ENCODE measurements at places on chromosomes 4 and X. TPM values are rescaled to one million over a fixed set of nuclear protein-coding genes. Genes with fewer than 3 reads are reported as not detected.
A peak's percentile ranks its signal among the peaks of the same experiment; 100 is the strongest.

DNA sequence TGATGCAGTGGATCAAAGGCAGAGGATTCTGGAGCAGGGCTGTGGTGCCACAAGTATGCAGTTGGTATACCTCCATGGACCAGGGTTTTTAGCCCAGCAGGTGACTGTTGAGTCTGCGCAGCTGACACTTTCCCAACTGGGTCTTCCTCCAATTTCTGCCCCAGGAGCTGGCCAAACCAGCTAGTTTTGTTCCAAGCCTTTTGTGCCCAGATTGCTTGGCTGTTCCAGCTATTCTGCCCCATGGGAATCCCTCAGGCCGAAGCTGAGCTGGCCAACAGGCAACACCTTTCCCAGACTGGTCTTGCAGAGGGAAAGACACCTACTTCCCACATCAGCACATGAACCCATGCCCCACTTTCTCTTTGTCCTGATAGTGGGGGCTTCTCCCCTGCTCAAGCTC is 22.8 kb upstream of the ANKRD17 start:
- peak; percentile 45 for DNase-seq

Gene DACH2
- not detected for total RNA-seq

Gene RNF128
- 0.72 TPM for total RNA-seq

DNA sequence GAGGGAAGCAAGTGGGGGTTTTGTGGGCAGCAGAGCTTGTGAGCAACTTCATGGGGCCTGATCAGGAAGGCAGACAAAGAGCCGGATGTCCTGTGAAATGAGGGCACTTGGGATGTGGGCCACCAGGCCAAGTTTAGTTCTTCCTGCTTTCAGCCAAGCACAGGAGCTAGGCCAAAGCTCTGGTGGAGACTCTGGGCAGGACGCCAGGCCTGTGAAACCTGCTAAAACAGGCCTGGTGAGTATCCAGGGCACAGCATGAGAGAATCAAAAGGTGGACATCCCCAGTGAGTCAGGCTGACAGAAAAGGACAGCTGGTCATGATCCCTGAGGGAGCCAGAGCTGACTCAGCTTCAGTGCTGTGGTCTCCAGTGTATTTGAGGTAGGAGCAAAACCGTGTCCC is 95.7 kb downstream of the NPNT start:
- no peak for DNase-seq

- DNase-seq = peak; percentile 94
Observed at GRCh38 chrX:40172401-40173142, 74.8 kb upstream of the BCOR start.

DNA sequence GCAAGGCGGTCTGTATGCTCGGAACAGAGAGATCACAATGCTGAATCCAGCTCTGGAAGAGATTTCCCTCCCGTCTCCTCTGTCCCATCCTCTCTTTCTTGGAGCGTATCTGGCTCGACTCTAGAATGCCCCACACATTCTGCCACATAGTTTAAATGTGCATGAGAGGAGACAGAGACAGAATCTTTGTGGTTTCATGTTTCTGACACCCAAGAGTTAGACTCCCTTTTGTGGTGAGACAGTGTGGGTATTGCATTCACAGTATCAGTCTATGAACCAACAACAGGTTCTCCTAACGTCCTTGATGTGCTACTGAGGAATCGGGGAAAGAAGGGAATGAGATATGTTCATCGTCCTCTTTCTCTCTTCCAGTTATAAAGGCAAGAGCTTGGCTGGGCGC is 25.3 kb downstream of the FAM47E start:
- no peak for DNase-seq

GRCh38 chrX:34918856-34919255 is 23.7 kb upstream of the FAM47B start:
- no peak for DNase-seq

- DNase-seq = no peak
Observed at GRCh38 chr4:144507311-144508101, 138.4 kb upstream of the HHIP start.

DNA sequence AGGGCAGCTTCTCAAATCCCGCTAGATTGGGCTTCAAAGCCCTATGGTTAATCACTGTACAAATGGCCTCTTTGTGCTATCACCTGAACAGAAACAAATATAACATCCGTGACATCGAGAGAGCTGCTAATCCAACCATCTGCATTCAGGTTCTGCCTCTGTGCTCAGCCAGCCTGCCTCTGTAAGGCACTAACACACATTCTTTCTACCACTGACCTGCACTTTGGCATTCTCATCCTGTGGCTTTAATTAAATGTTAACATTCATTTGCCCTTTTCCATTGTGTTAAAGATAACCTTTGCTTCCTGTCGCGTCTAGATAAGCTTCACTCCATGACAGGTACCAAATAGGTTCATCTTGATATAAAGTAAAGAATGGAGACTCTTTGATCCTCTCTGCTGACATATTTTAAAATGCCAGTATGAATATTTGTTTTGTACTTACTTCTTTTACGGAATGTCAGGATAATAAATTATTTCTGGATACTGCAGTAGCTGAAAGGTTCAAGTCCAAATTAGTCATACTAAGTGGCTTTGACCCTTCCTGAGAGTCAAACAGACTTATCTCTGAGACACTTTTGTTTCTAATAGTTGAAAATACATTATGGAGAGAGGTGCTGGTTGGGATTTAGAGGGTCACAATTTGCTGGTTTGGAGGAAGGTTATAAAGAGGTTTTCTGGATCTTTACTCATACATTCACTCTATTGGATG is 505.7 kb downstream of the PACRGL start:
- no peak for DNase-seq

- DNase-seq = no peak
Observed at GRCh38 chrX:71450433-71451106, 82.3 kb upstream of the OGT start.

DNA sequence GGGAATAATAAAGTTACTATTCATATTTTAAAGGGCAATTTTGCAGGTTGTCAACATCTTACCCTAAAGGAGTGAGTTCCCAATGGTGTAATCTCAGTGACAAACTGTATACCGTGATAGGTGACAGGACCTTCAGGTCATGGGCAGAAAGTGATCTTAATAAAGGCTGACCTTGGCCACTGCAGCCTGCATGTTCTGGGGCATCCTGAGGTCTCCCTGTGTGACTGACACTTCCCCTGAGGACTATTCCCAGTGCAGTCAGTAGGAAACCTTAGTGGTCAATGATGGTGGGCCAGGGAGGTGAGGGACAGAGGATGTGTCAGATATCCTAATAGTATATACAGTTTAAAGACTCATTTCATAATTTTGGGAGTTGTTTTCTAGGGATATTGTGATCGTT is 137.2 kb downstream of the SHROOM3 start:
- DNase-seq = no peak

DNA sequence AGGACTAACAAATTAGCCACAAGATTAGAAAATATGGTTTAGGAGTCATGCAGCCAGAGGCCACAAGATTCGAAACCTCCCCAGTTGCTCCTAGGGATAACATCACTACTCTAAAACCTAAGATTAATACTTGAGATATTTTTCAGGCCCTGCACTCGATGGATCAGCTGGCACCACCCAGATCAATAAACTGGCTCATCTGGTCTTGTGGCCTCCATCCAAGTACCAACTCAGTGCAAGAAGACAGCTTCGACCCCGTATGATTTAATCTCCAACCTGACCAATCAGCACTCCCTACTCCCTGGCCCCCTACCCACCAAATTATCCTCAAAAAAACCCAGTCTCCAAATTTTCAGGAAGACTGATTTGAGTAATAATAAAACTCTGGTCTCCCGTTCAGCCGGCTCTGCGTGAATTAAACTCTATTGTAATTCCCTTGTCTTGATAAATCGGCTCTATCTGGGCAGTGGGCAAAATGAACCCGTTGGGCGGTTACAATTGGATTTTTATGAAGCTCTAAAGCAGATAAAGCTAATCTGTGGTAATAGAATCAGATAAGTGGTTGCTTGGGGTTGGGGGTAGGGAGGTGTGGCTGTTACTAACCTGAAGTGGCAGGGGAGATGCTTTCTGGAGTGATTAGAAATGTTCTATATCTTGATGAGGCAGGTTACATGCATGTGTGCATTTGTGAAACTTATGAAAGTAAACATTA is 91.8 kb upstream of the ATXN3L start:
- DNase-seq = no peak

DNA sequence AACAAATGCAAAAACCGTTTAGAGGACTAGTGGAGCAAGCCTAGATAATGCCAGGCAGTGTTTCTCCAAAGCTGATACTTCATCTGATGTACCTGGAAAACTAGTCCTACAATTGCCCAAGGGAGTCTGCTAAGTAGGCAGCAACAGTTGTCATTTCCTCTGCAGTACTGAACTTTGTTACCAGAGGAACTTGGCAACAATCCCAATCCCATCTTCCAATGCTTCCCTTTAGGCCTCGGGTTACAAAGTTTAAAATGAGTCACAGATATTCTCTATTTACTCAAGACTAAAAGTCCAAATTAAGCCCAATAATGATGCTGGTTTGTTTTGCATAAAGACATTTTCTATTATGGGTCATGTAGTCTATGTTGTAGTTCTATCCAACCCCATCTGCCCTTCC is 120.0 kb upstream of the GLRA2 start:
- DNase-seq = no peak

Gene COL25A1
- 1.4 TPM for total RNA-seq

GRCh38 chrX:124256216-124256615 is 76.2 kb upstream of the TEX13D start:
- no peak for DNase-seq

Gene KLHL13
- total RNA-seq = 13.8 TPM

- DNase-seq = no peak
Observed at GRCh38 chr4:52912608-52913007, 50.5 kb downstream of the RASL11B start.

- no peak for DNase-seq
Observed at GRCh38 chrX:30948626-30949025, 59.6 kb upstream of the TAB3 start.

GRCh38 chrX:118751950-118752783 is 24.8 kb downstream of the IL13RA1 start:
- DNase-seq = no peak

Gene TMPRSS11A
- not detected for total RNA-seq

DNA sequence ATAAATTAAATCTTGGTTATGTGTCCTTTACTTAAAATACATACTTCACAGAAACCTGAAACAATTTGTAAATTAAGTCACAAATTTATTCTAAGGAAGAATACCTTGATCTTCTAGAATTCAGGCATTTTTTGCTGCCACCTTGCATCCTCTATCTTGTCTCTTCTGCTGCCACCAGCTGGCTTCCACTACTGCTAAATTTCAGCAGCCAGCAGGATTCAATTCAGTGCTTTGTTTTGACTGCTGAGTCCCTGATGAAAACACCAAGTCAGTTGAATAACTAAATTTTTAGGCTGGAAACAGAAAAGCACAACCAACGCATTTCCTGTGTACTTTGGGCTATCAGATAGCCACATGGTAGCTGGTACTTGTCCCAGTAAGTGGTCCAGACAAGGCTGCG is 2.4 kb upstream of the MBTPS2 start:
- DNase-seq = no peak

GRCh38 chrX:132207996-132208395 is 11.3 kb downstream of the RAP2C start:
- no peak for DNase-seq

DNA sequence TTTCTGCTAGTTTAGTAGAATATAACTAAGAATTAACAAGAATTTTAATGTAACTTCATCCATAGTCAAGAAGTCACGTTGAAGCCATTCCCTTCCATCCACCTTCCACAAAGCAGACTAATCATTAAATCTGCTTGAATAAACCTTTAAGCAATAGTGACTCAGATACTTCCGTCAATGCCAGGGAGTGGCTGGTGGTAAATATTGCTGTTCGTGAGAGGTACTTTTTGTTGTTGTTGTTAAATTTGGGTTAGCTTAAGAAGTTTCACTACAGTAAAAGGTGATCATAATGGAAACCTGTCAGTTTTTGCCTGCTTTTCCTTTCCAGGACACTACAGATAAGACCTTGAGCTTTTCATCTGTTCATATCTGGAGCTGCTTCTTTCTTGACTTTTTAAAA is 316.3 kb downstream of the TMA16 start:
- no peak for DNase-seq

- DNase-seq = no peak
Observed at GRCh38 chr4:76867880-76868655, 29.9 kb downstream of the SOWAHB start.

- no peak for DNase-seq
Observed at GRCh38 chr4:123479944-123480343, 83.3 kb downstream of the SPRY1 start.

GRCh38 chr4:173370130-173370476 is 651 bp upstream of the SAP30 start:
- DNase-seq = peak; percentile 80

Gene SPANXN4
- not detected for total RNA-seq

Gene RTL3
- under 0.01 TPM for total RNA-seq

- DNase-seq = peak; percentile 84
Observed at GRCh38 chrX:154649503-154650220, 3.7 kb downstream of the CTAG2 start.

Gene BTK
- total RNA-seq = not detected

GRCh38 chr4:184350213-184350817 is 124.0 kb downstream of the IRF2 start:
- no peak for DNase-seq

Gene GLRB
- total RNA-seq = 32.4 TPM

Data from osteoblast (primary cell).